ENCODE measurements at places on chromosomes 6 and 20.
A peak's percentile ranks its signal among the peaks of the same experiment; 100 is the strongest.

DNA sequence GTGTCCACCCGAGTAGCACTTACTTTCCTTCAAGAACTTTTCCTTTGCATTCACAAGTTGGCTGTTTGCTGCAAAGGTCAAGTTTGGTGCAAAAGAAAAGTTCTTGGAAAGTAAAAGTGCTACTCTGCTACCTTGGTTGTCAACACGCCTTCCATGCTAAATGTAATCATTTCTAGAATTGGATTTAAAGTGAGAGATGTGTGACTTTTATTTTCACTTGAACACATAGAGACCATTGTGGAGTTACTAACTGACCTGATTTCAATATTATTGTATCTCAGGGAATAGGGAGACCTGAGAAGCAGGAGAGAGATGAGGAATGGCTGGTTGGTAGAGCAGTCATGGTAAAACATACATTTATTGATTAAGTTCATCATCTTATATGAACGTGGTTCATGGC is 49.7 kb upstream of the IFNGR1 start:
- DNase-seq: no peak

GRCh38 chr20:46051556-46052308 is 22.7 kb downstream of the SLC12A5 start:
- DNase-seq: peak; percentile 52

- no peak for DNase-seq
These were observed 8.3 kb downstream of the MDGA1 start for GRCh38 chr6:37689381-37689780.

- DNase-seq: no peak
These were observed 123.5 kb downstream of the MAP3K7 start for GRCh38 chr6:90463359-90463758.

DNA sequence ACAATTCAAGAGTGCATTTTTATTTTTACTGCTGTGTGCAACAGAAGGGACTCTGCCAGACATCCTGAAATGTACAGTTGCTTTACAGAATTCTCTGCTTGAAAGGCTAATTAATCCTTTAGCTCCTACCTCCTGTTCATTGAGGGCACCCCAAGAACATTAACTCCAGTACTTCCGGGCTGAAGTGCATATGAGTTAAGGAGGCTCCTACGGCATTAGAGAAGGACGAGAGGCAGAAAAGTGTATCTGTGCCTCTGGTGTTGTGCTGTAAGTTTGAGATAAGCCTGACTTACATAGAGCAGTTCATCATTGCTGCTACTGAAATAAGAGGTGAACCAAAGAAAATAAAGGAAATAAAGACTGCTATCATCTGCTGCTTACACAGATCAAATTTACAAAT is 609.3 kb upstream of the ADGRB3 start:
- no peak for DNase-seq

DNA sequence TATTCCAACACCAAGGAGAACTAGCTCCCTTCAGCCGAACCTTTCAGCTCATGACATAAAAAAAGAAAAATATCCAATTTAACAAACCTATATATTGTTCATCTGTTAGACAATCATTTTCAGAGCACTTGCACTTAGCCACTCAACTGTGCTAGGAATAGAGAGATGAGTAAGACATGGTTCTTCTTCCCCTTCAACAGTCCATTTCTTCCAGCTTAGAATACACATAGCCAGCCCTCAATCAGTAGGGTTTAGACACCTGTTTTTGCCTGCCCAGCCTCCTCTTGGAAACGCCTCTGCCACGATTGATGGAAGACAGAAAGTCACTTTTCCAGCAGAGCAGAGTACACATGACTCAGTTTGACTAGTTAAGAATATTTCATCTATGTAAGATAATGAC is 21.8 kb downstream of the ADNP start:
- no peak for DNase-seq

GRCh38 chr6:18240230-18240629 is 24.1 kb downstream of the DEK start:
- DNase-seq: no peak

GRCh38 chr6:148760258-148760534 is 13.4 kb downstream of the UST start:
- DNase-seq: no peak

GRCh38 chr6:110625883-110626282 is 149.5 kb upstream of the SLC22A16 start:
- no peak for DNase-seq

- DNase-seq: no peak
These were observed 203.2 kb upstream of the SGK1 start for GRCh38 chr6:134521116-134521501.

GRCh38 chr6:17919496-17919895 is 67.9 kb downstream of the KIF13A start:
- DNase-seq: no peak

DNA sequence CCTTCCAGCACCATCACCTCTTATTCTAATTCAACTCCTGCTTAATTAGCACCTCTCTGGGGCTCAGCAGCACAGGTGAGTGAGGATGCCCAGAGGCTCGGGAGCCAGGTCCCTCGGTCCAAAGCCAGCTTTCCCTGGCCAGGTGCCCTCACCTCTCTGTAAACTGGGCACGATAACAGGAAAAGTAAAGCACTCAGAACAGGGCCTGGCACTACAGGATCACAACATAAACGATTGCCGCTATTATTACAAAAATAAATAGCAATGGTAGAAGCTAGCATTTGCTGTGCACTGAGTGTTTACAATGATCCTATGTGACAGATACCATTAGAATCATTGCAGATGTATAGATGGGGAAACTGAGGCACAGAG is 2.6 kb downstream of the BPIFB2 start:
- no peak for DNase-seq

GRCh38 chr20:41268917-41269652 is 48.4 kb downstream of the ZHX3 start:
- DNase-seq: no peak

DNA sequence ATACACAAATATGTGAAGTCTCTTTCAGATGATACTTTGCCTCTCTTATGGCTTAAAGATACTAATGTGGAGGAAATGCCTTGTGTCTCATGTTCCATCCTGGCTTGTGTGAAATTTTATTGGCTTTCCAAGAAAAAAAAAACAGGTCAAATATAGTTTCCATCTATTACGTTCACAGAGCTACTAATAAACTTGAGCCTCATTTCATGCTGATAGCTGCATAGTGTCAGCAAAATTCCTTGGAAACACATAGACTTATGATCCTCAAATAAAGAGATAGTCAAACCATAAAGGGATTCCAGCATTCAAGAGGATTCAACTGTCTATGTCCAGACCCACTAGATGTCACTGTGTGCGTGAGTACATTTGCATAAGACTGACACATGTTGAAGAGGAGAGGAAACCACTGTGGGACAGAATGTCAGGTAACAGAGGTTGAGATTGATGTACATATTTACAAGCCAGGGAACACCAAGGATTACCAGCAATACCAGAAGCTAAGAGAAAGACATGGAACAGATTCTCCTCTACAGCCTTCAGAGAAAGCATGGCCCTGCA is 266.6 kb downstream of the COL12A1 start:
- no peak for DNase-seq

DNA sequence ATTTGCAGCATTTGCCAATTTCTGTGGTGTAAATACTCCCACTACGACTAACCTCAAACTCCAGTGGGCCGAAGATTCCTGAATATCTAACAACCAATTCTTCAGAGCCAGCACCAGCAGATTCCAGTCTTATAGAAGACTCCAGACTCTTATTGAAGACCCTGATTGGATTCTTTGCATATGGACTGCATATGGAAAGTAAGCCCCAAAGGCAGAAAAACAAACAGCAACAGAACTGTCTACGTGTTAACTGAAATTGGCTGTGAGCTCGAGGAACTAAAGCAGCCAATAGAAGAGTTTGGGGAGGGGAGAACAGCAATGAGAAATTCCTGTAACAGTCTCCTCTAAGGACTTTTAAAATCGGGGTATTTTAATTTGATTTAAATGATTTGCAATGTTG is 19.7 kb upstream of the NRSN1 start:
- DNase-seq: no peak
